ENCODE measurements at places on chromosomes 5 and 9. TPM values are rescaled to one million over a fixed set of nuclear protein-coding genes. Genes with fewer than 3 reads are reported as not detected.

Gene GPSM1
- 25.1 TPM for total RNA-seq

DNA sequence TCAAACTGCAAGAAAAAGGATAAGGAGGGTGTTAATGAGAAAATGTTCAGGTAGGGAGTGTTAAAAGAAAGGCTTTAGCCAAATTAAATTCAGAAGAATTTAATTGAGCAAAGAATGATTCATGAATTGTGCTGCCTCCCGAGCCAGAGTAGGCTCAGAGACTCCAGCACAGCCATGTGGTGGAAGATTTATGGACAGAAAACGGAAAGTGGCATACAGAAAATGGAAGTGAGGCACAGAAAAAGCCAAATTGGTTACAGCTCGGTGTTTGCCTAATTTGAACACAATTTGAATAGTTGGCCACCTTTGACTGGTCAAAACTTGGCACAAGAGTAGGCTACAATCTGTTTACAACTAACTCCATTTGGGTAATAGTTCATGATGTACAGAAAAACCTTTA is 9.6 kb upstream of the SLC30A5 start:
- no peak overlapping the region for H3K27ac ChIP-seq
- no peaks in the 10 kb centered on the region for H3K4me1 ChIP-seq
- no peaks in the 10 kb centered on the region for H3K27me3 ChIP-seq
- DNase-seq, result no peak
- H3K36me3 ChIP-seq, result no peaks in the 10 kb centered on the region

DNA sequence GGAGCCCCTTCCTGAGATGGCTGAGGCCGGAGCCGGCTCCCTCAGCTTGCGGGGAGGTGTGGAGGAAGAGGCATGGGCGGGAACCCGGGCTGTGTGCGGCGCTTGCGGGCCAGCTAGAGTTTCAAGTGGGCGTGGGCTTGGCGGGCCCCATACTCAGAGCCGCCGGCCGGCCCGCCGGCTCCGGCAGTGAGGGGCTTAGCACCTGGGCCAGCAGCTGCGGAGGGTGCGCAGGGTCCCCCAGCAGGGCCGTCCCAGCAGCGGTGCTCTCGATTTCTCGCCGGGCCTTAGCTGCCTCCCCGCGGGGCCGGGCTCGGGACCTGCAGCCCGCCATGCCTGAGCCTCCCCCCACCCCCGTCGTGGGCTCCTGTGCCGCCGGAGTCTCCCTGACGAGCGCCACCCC is 67.9 kb upstream of the SLC28A3 start:
- H3K4me3 ChIP-seq, result no peak overlapping the region
- H3K36me3 ChIP-seq, result no peaks in the 10 kb centered on the region
- no peak for DNase-seq
- no peaks in the 10 kb centered on the region for H3K4me1 ChIP-seq
- no peak overlapping the region for H3K27ac ChIP-seq
- no peaks in the 10 kb centered on the region for H3K27me3 ChIP-seq

DNA sequence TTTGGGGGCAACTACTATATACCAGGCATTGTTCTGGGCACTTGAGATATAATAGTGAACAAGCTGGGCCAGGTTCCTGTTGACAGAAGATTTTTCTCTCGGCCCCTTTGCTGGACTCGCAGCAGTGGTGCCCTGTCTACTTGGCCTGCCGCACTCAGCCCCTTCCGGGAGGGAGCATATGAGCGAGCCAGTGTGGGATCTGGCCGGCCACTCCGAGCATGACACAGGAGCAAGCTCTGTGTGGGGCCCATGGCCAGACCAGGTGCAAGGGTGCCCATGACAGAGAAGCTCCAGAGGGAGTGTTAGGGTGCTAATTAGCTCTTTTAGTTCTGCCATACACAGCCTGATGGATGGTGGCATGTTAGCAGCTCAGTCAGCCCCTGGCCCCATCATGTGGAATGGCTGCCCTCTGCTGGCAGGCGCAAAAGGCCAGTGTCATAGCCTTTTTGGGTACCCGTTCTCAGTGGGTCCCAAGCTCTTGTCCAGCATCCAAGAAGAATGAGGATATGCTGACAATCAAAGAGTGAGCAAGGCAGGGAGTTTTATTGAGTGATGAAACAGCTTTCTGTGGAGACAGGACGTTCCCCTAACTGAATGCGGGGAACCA is 9.3 kb upstream of the KIF4B start:
- no peak overlapping the region for H3K4me3 ChIP-seq
- no peaks in the 10 kb centered on the region for H3K4me1 ChIP-seq
- no peak overlapping the region for H3K27ac ChIP-seq
- DNase-seq, result no peak
- H3K27me3 ChIP-seq, result no peaks in the 10 kb centered on the region
- no peaks in the 10 kb centered on the region for H3K36me3 ChIP-seq

DNA sequence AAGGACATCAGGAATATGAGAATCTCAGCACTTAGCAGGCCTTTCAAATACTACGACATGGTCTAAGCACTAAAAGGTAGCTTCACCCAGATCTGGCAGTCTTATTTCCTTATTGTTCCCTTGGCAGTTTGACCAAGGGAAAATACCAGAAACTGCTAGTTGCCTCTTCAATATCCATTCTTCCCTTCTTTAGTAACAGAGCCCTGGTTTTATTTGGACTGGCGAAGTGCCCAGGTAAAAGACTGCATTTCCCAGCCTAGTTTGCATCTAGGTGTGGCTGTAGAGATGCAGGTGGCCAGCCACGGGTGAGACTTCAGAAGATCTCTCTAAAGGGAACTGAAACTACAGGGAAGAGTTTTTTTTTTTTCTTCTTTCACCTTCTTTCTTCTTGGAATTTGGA is 21.6 kb downstream of the DMRT2 start:
- DNase-seq, result no peak
- no peak overlapping the region for H3K27ac ChIP-seq
